ENCODE measurements at places on chromosomes 6 and 20.

GRCh38 chr6:66896415-66896814 is 1189.4 kb upstream of the EYS start:
- no peak for DNase-seq

- no peak for DNase-seq
Observed at GRCh38 chr6:123085403-123085802, 89.4 kb downstream of the CLVS2 start.

DNA sequence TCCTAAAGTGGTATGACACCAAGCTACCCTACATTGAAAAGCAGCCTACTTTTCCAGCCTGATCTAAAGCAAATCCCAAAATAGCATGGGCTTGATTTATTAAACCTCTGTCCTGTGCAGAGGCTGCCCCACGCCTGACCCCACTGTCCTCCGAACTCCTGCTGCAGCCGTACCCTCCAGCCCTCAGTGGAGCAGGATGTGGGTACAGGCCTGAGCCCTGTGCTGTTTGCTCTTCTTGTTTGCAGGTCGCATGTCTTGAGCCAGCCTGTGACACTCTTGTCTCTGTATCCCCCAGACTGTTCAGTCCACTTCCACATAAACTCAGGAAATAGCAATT is 61.2 kb downstream of the RPP40 start:
- no peak for DNase-seq

- DNase-seq = no peak
Observed at GRCh38 chr6:100186552-100186951, 192.5 kb upstream of the MCHR2 start.

DNA sequence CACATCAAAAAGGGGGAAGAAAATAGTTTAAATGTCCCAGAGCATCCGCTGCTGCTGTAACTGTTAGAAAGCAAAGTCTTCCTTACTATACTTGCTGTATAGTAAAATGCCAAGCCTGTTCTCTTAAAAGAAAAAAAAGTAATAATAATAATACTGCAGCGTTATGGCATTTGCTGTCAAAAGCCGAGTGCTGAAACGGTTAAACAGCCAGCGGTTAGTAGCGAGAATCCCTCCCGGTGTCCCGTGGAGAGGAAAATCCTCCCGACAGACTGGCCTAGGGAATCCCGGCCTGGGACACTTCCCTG is 19.5 kb upstream of the NFATC2 start:
- no peak for DNase-seq

GRCh38 chr20:4663044-4663443 is 58.7 kb upstream of the PRND start:
- no peak for DNase-seq

GRCh38 chr6:143348531-143348930 is 102.0 kb downstream of the ADAT2 start:
- DNase-seq = no peak

GRCh38 chr20:1294497-1294896 is 28.4 kb downstream of the SNPH start:
- DNase-seq = no peak

- DNase-seq = no peak
Observed at GRCh38 chr20:23410916-23411695, 10.2 kb downstream of the NAPB start.

DNA sequence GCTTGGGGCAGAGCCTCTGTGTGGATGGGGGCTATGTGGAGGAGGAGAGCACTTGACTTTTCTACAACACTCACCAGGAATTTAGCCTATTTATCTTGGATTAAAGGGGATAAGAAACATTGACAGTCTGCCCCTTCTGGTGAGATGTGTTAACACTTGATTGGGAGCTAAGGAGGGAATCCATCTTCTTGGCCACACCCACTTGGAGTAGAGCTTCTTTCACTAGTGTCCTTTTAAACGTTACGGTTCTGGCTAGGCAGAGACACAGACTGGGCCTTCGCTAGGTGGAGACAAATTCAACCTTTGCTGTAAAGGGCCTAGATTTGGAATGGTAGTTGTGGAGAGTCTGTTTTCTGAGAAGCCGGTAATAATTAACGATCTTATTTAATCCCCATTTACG is 15.5 kb upstream of the TPBG start:
- DNase-seq = no peak

GRCh38 chr6:25014791-25015560 is 79.2 kb upstream of the RIPOR2 start:
- no peak for DNase-seq

DNA sequence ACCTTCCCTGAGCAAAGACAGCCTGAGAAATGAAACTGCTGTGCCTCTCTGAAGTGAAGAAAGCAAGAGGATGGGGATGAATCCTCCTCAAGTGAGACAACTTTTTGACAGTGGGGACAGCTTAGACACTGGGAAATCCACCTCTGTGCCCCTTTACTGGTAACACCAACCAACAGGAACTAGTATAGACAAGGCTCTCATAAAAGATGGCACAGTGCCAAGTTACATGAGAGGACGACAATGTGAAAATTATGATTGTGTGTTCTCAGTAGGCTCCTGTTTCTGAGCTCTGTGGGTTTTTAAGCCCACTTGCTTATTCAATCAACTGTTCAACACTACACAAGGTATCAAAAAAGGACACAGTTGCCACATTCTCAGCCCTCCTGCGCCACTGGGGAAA is 41.6 kb upstream of the LYRM2 start:
- no peak for DNase-seq

DNA sequence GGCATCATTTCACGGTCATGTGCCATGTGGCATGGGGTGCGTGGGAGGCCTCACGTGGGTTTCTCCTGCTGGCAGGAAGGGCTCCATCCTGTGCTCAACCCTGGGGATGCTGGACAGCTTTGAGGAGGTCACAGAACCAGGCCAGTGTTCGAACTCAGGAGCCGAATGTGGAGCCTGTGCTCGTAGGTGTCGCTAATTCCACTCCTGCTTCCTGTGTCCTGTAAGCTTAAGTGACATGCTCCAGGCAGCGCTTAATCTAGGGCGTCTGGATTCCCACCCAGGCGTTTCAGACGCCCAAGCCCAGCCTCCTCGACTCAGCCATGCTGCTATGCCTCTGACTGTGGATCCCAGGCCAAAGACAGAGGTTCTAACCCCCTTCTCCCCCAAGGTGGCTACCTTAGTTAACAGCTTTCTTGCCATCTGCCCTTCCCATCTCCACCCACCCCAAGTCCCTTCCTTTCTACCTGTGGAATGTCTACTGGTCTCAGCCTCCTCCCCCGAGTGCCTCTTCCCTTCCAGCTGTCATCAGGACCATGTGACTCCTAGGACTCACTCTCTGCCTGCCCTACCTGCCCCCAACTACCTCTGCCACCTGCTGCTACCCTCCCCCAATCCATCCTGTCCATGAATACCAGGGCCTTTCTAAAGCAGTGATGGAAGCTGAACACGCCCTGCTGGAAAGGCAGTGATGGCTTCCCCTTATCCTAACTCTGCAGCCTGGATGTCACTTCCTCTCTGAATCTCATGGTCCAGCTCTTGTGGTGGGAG is 255.1 kb downstream of the CDH26 start:
- DNase-seq = no peak

DNA sequence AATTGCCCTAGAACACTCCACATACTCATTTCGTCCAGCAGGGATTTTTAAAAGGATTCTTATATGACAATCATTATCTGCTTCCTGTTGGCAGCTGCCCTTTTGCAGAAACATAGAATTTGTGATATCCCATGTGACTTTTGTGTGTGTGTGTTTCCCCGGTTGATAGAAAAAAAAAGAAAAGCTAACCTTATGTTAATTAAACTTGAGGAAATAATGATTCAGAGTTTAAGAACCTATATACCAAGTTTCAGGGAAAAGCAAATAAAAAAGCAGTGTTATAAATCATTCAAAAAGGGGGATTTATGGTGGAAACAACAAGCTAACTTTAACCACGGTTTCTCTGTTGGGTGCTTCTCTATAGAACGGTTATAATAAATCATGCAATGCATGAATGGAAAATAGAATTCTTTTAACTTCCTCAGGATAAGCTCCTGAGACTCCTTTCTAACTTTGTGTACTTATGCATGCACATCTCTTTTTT is 826.9 kb upstream of the EYS start:
- no peak for DNase-seq

DNA sequence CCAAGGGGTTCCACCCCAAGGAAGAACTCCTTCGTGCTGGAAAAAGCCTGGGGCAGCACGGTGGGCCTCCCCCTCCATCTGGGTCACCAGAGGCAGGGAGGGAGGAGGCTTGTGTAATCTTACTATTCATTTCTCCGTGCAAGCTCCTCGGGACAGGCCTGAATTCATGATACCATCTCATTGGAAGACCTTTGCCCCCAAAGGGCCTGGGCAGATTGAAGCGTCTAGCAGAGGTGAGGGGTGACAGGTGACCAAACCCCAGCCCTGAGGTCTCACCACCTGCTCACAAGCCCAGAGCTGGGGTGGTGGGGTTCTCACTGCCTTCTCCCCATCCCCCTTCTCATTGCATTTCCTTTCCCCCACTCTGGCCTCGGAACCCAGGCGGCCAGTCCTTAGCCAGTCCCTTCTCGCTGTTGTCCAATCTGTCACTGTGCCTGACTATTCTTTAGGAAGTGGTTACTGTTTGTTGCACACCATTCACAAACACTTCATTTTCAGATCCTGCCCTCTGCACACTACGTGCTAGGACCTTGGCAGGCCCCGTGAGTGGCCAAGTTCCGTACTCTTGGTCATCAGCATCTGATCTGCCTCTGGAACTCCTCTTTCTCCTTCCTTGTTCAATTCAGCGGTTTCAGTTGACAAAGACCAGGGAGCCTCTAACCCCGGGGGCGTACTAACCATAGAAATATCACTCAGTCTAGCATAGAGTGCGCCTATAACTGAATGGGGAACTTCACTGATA is 137.1 kb downstream of the LY86 start:
- no peak for DNase-seq

DNA sequence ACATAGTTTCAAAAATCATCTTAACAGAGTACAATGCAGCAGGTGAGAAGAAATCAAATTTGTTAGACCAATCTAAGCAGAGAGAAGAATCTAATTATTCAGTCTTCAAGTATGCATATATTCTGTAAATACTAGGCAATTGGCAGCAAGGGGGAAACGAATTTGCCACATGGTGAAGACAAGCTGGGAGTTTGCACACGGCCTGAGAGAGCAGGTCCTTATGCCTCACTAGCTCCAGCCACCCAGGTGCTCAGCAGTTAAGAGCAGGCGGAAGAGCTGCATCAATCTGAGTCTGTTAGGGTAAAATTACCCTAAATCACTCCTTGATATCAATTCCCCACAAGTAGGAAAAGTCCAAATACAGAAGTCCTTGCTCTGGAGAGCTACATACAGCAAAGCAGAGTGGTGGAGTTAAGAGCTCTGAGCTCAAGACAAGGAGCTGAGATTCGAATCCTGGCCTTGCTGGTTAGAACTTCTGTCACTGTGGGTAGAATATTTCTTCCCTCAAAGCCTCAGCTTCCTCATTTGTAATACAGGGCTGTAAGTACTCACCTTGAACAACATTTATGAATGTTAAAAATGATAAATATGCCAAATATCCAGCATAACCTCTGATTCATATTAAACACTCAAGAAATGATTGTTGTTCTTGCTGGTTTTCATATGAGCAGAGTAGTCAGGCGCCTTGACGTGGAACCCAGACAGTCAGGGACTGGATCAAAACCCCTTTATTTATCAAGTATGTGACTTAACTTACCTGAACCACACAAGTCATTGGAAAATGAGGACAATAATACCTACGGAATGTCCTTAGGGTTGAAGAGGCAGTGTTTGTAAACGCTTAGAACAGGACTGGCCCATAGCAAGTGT is 444.2 kb downstream of the CDH26 start:
- DNase-seq = no peak

DNA sequence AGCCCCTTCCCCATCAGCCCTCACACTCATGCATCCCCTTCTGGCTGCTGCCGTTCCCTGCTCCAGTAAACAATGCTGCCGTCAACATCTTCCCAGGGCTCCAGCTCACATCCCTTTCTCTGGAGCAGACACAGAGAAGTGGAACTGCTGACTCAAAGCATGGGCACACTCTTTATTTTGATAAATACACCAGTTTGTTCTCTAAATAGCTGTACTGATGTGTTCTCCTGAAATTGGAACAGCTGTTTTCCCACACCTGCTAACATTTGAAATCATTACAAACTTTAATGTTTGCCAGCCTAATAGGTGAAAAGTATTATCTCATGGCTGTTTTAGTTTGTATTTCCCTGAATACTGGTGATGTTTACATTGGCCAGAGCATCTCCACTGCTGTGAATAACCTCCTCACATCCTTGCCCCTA is 102.1 kb upstream of the NXT1 start:
- DNase-seq = no peak

DNA sequence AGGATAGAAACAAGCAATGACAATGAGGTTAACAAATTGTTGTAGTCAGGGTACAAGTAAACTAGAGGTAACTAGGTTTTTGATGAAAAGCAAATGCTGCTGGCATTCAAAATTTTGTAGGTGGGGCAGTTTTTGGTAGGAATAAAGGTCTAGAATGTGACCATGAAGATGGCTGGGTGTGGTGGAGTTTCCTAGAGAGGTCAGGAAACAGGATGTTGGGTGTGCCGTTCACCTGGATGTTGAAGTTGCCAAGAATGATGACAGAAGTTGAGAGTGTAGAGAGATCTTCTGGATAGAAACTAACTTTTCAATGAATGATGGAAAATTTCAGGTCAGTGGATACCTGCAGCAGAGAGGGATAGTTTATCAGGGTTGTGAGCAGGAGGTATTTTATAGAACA is 22.7 kb downstream of the MAPK14 start:
- no peak for DNase-seq

DNA sequence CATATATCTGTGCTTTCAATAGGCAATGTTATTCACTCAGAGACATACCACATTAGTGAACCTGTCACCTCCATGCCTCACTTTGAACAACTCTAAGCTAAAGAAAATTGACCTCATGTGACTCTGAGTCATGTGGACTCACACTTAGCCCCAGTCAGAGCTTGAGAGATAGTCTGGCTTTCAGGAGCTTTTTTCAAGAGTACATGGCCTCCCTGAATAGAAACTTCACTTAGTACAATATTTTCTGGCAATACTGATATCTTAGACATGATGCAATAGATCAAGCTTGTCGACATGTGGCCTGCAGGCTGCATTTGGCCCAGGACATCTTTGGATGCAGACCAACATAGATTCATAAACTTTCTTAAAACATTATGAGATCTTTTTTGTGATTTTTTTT is 8.5 kb downstream of the SPTLC3 start:
- no peak for DNase-seq

- DNase-seq = no peak
Observed at GRCh38 chr20:58922036-58922435, 59.0 kb upstream of the NELFCD start.

Measured in T-helper 1 cell (primary cell).